ENCODE measurements at places on chromosomes 6 and 20.

DNA sequence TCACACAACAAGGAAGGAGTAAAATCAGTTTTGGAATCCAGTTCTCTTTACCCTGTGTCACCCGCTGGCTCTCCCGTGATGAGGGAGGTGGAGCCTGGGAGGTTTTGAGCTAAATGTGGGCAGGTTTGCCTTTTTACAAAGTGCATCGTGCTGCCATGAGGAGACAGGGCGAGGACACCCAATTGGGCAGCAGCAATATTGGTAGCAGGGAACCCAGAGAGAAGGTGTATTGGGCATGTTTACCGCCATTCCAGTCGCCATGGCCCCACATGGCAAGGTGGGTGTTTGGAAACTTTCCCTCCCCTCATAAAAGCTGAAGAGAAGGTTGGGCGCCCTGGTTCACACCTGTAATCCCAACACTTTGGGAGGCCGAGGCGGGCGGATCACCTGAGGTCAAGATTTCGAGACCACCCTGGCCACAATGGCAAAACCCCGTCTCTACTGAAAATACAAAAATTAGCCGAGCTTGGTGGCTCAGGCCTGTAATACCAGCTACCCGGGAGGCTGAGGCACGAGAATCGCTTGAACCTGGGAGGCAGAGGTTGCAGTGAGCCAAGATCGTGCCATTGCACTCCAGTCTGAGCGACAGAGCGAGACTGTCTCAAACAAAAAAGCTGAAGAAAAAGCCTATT, 3.5 kb upstream of the UBE2V1 start:
- no peak for DNase-seq

GRCh38 chr6:39377539-39377950, 55.0 kb upstream of the KCNK16 start:
- DNase-seq, result peak; percentile 27

GRCh38 chr6:3545156-3545555, 88.3 kb upstream of the SLC22A23 start:
- no peak for DNase-seq

- no peak for DNase-seq
These were observed 366.2 kb downstream of the TFAP2A start for GRCh38 chr6:10048370-10049297.

- peak; percentile 65 for DNase-seq
These were observed 643 bp downstream of the CD24 start for GRCh38 chr6:106973836-106974335.

DNA sequence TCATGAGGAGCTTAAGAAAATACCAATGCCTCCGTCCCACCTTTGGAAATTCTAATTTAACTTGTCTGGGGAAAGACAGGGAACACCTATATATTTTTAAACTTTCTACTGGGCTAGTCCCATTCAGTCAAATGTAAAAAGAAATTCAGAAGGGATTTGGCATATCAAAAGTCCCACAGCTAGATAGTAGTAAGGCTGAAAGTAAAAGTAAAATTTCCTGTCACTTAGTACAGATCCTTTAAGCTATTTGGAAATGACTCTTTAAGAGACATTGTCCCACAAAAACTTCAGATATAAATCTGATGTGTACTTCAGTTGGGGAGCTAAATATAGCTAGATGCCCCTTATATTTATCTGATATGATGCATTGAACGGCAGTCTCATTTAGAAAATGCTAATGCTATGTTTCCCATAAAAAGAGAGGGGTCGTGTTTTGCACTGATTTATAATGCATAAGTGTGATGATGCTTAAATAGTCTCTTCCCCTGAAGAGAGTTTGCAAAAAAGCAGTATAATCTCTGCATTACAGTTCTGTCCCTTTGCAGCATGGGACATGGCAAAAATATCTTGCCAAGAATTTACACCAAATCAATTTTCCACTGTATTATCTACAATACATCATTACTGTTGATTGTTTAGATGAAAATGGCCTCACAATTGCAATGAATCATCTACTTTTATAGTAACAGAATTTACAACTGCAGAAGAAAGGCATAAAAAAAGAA, 860.8 kb upstream of the MAP3K7 start:
- no peak for DNase-seq

DNA sequence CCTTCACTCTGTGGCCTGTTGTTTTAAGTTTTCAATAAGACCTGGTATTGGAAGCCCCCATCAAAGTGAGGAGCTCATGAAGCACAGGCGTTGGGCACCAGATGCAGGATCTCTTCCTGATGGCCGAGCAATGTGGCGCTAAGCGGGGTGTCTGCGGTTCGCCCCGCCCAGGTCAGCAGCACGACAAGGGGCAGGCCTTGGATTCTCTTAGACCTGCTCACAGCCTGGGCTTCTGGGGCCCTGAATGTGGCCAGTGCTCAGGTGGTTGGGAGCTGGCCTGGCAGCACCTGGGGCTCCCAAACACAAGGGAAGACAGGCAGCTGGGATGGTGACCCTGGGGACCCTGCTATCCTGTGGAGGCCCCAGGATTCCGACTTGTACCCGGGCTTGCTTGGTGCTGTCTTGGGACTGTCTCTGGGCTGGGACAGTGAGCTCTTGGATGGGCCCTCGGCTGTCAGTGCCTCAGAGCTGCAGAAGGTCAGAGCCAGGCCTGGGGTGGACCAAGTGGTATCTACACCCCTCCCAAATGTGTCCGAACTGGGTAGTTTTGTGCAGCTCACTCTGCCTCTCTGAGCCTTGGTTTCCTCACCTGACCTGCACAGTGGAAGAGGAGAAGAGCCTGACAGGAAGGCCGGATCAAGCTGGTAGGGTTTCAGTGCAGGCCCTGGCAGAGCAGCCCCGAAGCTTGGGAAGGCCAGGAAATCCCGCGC, 69.1 kb downstream of the PHACTR3 start:
- no peak for DNase-seq

- no peak for DNase-seq
These were observed 26.8 kb downstream of the JAG1 start for GRCh38 chr20:10646886-10647420.

GRCh38 chr6:126312013-126312665, 27.8 kb upstream of the CENPW start:
- peak; percentile 21 for DNase-seq

DNA sequence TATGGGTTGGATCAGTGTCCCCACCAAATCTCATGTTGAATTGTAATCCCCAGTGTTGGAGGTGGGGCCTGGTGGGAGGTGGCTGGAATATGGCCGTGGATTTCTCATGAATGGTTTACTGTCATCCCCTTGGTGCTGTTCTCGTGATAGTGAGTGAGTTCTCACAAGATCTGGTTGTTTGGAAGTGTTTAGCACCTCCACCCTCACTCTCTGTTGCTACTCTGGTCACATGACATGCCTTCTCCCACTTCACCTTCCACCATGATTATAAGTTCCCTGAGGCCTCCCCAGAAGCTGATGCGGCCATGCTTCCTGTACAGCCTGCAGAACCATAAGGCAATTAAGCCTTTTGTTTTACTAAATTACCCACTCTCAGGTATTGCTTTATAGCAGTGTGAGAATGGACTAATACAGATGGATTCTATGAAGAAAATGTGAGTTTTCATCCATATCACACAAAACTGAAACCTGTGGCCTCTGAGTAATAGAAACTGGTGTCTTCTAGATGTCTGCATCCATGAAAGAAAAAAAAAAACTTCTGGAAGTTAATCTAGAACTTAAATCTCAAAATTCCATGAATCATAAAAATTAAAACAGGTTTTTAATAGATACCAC, 39.3 kb downstream of the MBOAT1 start:
- DNase-seq, result no peak
